ENCODE measurements at places on chromosomes 3 and 15.

- no peak for DNase-seq
These were observed 60.5 kb downstream of the LPP start for GRCh38 chr3:188214442-188214841.

DNA sequence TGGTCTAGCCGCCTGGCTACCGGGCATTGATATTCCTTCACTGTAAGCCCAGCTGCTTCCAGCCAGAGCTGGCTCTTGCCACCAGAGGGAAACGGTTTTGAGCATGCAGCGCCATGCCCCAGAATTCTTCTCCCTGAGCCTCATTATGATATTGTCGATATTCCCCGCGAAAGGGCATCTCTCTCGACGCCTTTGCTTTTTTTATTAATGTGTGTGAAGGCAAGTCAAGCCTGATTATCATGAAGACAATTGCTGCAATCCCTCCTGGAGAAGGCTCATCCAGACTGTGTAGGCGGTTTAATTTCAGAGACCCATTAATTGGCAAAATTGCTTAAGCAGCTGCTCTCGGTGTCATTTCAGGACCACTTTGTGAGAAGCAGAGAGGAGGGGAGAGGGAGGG lies 321.2 kb upstream of the TLE3 start:
- DNase-seq: no peak

GRCh38 chr15:71934446-71934845 lies 124.1 kb downstream of the NR2E3 start:
- no peak for DNase-seq

DNA sequence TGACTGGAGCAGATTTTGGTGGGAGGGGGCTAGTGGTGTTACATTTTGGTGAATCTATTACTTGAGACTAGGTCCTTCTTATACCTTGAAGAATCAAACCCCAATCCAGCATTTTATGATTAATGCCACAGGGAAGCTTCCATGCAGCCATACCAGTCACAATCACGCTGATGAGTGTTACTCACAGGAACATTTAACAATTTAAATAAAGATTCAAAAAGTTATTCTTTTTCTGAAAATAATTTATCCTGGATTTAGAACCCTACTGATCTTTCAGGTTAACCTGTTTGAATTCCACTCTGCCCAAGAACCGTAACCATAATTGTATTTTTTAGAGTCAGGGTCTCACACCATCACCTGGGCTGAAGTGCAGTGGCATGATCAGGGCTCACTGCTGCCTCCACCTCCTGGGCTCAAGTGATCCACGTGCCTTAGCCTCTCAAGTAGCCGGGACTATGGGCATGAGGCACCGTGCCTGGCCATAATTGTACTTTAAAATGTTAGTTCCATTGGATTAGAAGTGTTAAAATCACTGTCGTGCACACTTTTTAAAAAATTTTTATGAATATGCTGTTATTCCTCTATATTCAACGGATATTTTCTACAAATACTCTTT lies 929 bp upstream of the MTMR10 start:
- DNase-seq: no peak

GRCh38 chr3:140655678-140656077 lies 22.2 kb upstream of the TRIM42 start:
- no peak for DNase-seq

GRCh38 chr15:33215941-33216872 lies 21.7 kb upstream of the FMN1 start:
- DNase-seq: no peak

GRCh38 chr3:54322354-54322753 lies 200.0 kb downstream of the CACNA2D3 start:
- no peak for DNase-seq
